ENCODE measurements at places on chromosomes 6 and 20.

DNA sequence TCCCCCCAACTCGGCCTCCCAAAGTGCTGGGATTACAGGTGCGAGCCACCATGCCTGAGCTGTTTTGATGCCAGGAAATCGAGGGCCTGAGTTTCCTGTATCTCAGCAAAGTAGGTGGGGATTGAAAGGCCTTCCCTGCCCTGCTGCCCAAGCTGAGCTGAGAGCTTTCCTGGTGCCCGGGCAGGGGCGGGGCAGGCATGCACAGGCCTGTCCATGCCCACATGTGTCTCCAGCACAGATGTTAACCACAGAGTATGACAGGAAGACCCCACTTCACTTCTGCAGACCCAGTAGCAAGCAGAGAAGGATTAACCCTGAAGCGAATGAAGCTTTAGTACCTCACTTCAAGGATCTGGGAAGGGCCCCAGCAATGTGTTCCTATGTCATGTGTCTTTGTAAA, 66.0 kb downstream of the GPR6 start:
- no peak for DNase-seq

- no peak for DNase-seq
Observed at GRCh38 chr20:24895898-24896658, 53.0 kb upstream of the CST7 start.

DNA sequence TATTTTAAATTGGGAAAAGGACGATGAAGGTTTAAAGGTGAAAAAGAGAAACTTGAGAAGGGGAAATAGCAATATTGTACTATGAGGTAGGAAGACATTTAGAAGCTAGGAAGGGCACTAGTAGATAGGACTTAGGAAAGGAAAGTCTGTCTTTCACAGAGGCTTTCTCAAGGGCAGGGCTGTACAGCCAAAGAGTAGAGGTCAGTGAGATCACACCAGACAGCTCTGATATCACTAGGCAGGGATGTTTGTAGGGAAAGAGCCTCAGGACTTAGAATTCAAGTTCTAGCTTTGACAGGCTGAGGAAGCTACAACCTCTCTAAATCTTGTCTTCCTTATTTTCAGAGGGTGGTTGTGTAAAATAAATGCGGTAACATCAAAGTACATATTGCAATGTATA, 160.4 kb upstream of the SLC22A16 start:
- no peak for DNase-seq

DNA sequence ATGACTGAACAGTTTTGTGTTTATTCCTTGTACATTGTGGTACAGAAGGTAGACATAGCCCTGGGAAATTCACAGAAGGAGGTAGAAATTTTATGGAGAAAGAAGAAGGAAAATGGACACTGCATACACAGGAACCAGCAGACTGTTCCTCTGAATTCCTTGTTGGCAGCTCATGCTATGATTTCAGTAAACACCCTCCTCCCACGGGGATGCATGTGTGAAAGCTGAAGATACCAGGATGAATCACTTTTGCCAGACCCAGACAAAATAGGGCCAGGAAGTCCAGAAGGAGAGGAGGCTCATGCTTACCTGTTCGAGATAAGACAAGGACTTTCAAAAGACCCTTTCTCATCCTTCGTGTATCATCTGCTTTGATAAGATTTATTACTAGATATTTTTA, 110.3 kb upstream of the GGTLC1 start:
- no peak for DNase-seq
